ENCODE measurements at places on chromosomes 7 and 10.

DNA sequence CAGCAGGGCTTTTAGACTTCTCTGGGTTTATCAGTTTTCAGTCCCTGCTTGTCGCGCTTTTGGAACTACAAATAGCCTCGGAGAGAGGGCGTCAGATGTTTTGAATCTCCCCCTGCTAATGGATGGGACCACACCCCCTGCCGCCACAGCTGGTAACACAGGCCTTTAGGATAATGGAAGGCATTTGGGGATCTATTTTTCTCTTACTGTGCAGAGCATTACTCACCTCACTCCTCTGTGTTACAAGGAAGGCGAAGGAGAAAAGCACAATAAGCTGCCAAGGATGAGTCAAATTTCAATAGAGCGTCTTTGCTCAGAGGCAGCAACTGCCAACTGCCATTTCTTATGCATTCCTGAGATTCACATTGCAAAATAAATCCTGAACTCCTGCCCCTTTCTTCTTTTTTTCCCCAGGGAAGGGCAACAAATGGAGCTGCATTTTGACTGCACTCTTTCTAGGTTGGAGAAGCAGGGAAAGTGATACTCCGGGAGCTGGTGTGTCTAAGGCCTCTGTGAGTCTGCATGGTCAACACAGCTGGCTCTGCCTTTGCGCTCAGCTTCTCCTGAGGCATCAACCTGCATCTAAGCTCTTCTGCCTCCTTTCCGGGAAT is 31.5 kb upstream of the SMNDC1 start:
- peak; percentile 49 for DNase-seq

DNA sequence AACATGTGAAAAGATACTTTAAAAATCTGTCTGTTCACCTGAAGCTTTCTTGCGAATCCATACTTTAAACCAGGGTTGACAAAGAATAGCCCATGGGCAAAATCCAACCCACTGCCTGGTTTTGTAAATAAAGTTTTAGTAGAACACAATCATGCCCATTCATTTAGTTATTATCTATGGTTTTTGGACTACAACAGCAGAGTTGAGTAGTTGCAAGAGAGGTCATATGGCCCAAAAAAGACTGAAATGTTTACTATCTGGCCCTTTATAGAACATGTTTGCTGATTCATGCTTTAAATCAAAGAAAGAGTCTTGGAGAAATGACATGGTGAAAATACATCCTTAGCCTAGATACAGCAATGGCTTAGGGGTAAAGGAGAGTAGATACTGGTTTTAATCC is 356.2 kb downstream of the RNLS start:
- no peak for DNase-seq

DNA sequence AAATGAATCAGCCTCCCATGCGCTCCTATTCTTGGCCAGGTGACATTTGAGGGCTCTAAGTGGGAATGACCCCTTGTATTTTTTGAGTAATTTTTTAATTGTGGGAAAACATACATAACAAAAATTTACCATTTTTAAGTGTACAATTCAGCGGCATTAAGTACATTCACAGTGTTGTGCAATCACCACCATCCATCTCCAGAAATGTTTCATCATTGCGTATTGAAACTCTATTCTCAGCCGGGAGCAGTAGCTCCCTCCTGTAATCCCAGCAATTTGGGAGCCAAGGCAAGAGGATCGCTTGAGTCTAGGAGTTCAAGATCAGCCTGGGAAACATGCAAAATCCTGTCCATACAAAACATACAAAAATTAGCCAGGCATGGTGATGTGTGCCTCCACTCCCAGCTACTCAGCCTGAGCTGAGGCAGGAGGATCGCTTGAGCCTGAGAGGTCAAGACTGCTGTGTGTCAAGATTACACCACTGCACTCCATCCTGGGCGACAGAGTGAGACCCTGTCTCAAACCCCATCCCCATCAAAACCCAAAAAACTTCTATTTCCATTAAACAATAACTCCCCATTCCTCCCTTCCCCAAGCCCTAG is 2.5 kb downstream of the ANTXRL start:
- no peak for DNase-seq

DNA sequence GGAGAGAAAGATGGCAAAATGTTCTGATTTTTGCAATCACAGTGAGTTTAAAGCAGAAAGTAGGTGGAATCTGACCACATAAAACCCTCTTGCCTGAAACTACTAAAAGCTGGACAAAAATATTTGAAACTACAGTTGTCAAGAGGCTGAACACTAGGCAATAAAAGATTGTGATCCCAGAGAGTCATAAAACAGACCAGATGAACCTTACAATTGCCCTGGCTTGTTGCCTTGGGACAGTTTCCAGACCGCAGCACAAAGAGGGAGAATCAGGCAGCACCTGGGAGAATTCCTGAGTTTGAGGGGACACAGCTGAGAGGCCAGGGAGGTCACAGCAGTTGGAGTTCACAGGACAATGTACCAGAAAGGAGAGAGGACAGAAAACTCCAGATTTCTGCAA is 107.3 kb upstream of the NANOS1 start:
- peak; percentile 30 for DNase-seq

- no peak for DNase-seq
Measured at GRCh38 chr7:146249272-146249671, 132.7 kb downstream of the CNTNAP2 start.

GRCh38 chr7:122556219-122556618 is 142.7 kb downstream of the RNF133 start:
- no peak for DNase-seq

DNA sequence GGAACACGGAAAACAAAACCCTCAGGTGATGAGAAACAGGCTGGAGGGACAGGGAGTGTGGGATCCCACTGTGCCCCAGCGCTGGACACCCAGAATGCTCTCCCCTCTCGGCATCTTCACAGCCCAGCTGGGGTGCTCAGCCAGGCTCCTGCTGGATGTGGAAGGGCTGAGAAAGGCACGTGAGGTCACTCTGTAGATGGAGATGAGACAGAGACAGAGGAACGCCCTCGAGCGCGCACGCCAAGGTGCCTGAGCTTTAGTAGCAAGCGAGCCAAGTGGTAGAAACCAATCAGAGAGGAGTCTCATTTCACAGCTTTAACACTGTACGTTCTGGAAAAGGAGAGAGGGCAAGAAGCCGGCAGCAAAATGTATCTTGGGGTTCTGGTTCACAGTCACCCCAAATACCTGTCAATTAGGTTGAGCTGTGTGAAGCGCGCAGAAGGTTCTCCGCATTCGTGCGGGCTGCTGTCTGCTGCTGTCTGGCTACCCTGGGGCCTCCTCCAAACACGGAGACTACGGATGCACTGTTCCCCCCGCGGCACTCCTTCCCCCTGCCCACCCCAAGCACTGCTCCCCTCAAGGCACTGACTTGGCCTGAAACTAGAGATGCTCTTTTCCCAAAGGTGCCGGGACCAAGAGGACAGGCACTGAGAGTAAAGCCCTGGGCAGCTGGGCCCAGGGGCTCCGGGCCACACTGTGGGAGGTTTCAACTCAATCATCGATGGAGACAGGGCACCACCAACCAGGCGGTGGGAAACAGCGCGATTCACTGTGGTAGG is 91.4 kb downstream of the ZRANB1 start:
- no peak for DNase-seq

DNA sequence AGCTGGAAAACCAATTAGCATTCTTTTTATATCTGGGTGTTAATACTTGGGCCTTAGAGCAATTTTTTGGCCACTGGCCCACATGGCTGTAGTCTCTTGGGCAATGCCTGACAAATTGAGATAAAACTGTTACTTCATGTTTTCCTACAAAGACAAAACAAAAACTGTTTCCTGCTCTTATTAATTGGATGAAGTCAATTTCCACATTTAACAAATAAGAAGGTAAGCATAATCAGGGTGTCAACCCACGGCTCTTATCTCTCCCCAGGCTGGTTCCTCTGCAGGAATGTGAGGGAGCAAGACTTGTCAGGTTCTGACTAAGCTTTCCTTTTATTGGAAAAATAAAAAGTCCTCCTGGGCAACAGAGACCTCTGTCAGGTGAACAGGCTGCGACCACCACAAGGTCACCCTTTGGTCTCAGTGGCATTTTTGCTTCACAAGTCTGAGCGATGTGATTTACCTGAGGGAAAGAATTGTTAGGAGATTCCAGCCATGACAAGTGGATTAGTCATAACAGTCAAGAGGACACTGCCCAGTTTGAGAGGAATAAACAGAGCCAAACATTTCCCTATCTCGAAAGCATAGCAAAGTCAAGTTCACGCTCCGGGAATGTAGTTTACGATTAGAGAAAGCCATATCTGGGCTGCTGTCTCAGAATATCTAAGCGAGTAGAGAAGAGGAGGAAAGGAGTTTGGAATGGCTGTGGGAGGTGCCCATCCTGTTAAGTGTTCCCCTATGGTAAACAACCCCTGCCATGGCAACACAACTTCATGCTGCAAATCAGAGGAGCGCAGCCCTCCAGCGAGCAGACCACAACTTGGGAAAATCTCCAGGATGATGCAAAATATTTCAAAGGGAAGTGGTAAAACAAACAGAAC is 144.4 kb downstream of the TES start:
- peak; percentile 88 for DNase-seq

DNA sequence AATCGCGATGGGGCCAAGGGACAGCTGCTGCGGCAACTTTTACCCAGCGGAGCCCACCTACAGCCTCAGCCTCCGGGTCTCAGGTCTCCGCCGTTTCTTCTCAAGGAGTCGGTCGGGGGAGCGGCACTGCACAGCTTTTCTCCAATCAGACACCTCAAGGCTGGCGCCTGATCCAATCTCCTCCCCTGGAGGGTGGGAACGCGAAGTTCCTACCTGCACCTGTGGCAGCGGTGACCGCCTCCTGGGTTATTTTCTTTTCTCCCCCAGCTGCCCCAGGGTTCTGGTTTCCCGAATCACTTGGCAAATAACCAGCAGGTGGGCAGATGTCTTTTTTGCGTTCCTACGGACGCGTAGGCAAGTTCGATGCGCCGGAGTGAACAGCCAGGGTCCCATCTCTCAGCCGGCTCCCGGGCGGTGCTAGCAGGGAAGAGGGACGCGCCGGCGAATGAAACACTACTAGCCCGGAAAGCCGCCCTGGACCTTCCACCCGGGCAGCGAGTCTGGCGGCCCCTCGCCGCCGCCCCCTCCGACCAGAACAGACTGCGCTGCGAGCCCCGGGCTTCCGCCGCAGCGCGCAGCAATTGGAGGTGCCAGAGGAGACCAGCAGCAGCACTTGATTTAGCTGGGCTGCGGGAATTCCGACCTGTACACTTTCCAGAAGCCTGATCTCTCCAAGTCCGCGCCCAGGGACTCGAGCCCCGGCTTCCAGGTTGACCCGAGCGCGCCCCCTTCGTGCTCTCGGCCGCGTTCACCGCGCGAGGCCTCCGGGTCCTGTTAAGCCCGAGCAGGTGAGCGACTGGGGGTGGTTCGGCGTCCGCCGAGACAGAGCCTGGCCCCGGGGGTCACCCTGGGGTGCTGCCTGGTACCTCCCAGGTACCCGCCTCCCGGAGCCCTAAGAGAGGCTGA is at the start of gene PRR15:
PRR15 (plus strand) TSS at position 246 of the 906 bp plus-strand sequence. CDS start 2,495 bp downstream, outside the sequence.
- DNase-seq, result peak; percentile 30

- DNase-seq, result no peak
Measured at GRCh38 chr7:150357270-150357669, 11.4 kb upstream of the REPIN1 start.

DNA sequence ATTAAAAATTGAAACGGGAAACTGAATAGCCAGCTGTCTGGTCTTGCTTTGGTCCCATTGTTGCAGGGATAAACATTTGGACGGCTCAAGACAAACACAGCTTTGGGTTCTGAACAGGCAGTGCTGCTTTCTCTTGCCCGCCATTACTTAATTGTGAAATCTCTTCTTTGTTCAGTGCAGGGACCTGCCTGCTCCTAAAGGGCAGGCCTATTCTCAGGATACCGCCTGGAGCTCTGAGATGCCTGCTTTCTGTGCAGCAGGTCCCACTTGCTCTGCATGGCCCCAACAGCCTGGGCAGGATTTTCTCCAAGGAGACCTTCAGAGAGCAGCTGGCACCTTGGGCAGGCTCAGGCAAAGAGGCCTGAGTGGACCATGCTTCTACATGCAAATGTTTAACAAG is 237.6 kb downstream of the KCNMA1 start:
- DNase-seq, result no peak

DNA sequence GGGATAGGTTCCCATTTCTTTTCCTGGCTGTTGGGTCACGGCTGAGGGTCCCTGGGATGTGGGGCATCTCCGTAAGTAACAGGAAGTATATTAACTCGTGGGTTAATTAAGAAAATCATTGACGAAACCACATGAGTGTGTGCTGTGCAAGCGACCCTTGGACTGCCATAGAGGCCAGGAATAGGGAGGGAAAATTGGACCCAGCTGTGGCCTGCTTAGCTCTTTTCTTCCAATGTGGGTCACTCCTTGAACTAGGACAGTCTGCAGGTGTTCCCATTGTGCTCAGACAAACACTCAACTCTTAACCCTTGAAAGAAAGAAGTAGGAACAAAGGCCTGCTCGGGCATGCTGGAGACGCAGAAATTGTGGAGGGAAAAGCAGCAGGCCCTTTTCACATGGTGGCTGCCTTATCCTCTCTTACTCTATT is 25.6 kb upstream of the PLEKHA1 start:
- no peak for DNase-seq

DNA sequence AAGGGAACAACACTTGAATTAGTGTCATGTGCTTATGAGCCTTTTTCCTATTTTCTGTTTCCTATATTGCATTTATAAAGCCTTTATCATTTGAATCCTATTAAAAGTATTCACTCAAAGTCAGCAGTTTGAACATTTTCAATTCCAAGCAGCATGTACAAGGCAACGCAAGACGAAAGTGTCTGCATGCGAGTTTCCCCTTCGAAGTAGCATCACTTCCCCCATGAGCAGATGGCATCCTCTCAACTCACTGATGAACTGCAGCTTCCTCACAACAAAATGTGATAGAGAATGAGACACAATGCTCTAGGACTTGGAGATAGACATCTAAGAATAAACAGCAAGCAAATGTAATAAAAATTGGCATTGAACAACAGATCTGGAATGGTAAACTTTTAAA is 270.7 kb downstream of the PRPF18 start:
- no peak for DNase-seq

GRCh38 chr10:3774814-3775695 is 10.0 kb downstream of the KLF6 start:
- DNase-seq, result peak; percentile 45

DNA sequence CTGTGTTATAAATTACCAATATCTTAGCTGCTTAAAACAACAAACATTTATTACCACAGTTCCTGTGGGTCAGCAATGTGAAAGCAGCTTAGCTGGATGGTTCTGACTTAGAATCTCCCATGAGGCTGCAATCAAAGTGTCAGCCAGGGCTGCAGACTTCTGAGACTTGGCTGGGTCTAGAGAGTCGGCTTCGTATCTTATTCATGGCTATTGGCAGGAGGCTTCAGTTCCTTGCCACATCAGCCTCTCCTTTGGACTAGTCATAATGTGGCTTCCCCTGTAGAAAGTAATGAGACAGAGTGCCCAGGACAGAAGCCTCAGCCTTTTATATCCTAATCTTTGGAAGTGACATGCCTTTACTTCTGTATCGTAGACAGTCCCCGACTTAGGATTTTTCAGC is 27.3 kb downstream of the RALA start:
- DNase-seq, result no peak

- no peak for DNase-seq
Measured at GRCh38 chr7:101903515-101903868, 86.1 kb downstream of the CUX1 start.

Measured in right hindlimb (tissue), 1 donor.